ENCODE measurements at places on chromosomes 5 and 9. TPM values are rescaled to one million over a fixed set of nuclear protein-coding genes. Genes with fewer than 3 reads are reported as not detected.

CYSTM1 gene
- total RNA-seq = 25.0 TPM

- peaks cover 3% of the 10 kb centered on the region for H3K4me1 ChIP-seq
- no peak for DNase-seq
- no peaks in the 10 kb centered on the region for H3K27me3 ChIP-seq
Observed at GRCh38 chr5:112743631-112744030, 5.9 kb downstream of the APC start.

- H3K36me3 ChIP-seq = no peaks in the 10 kb centered on the region
- DNase-seq = no peak
- no peak overlapping the region for H3K4me3 ChIP-seq
- H3K27me3 ChIP-seq = no peaks in the 10 kb centered on the region
- no peak overlapping the region for H3K27ac ChIP-seq
- peaks cover 6% of the 10 kb centered on the region for H3K4me1 ChIP-seq
Observed at GRCh38 chr9:133423216-133423615, 1.0 kb downstream of the ADAMTS13 start.

GRCh38 chr5:124605541-124605940 lies 140.9 kb downstream of the ZNF608 start:
- no peak overlapping the region for H3K4me3 ChIP-seq
- H3K4me1 ChIP-seq = no peaks in the 10 kb centered on the region
- no peak for DNase-seq
- no peaks in the 10 kb centered on the region for H3K36me3 ChIP-seq

DNA sequence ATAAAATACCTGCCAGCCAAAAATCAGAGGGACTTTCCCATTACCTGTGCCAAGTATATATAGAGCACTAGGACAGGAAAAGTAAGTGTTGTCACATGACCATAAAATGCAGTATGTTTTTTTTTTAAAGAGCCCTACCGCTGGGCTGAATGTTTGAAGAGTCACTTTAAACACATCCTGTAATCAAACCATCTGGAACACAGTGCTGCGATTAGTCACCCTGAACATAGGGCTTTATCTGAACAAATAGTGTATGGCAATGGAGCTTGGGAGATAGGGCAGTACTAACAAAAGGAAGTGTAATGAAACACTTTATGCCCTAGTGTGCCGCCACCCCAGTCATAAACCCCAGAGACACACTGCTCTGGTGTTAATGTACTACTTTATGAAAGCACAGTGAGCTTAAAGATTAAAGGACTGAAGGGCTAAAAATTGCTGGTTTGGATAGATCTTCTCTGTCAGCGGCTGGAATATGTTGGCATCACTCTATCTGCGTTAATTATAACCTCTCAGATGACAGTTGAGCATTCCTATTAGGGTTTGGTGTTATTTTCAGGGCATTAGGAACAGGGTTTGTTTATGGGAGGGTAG lies 90.4 kb downstream of the ZNF608 start:
- H3K4me3 ChIP-seq = no peak overlapping the region
- DNase-seq = no peak
- H3K36me3 ChIP-seq = no peaks in the 10 kb centered on the region

PCDH12 gene
- total RNA-seq = 0.17 TPM

- H3K27me3 ChIP-seq = no peaks in the 10 kb centered on the region
- peaks cover 2% of the 10 kb centered on the region for H3K36me3 ChIP-seq
- H3K4me3 ChIP-seq = no peak overlapping the region
- no peak overlapping the region for H3K27ac ChIP-seq
Observed at GRCh38 chr5:128357226-128357625, 180.8 kb downstream of the FBN2 start.

GRCh38 chr5:94969174-94969573 lies 315.7 kb downstream of the MCTP1 start:
- H3K36me3 ChIP-seq = no peaks in the 10 kb centered on the region
- DNase-seq = no peak
- no peaks in the 10 kb centered on the region for H3K4me1 ChIP-seq

GPR150 gene
- total RNA-seq = not detected

AGXT2 gene
- not detected for total RNA-seq

GRCh38 chr5:20604992-20605391 lies 617.0 kb upstream of the CDH18 start:
- no peak for DNase-seq
- no peaks in the 10 kb centered on the region for H3K36me3 ChIP-seq
- no peak overlapping the region for H3K4me3 ChIP-seq
- H3K27me3 ChIP-seq = no peaks in the 10 kb centered on the region

DNA sequence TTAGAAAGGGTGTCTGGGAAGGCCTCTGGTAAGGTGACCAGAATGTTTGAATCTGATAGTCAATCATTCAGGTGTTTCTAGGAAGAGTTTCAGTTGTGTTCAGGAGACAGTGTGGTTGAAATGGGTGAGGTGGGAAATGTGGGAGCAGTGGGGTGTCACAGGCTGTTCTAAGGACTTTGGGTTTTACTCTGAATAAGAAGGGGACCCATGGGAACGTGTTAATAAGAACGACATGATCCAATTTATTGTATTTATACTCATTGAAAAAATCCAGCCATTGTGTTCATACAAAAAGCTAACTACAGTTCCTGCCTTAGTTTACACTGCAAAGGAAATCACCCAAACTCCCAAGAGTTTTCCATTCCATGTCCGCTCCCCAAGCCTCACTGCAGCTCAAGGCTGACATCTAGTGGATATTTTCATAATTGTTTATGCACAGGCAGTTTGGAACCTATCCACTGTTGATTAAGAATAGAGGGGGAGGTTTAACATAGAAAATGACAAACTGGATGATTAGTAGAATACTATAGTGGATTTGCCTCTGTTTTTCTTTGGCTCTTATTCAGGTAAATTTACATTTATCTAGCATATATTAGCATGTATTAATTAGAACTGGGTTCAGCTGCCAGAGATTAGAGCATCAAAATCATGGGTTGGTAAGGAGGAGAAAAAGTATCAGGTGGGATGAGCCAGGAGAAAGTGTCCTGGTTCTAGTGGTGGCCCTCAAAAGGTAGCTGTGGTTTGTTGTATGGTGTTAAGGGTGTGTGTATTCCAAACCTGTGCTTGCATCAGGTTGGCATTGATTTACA lies 17.7 kb downstream of the CAVIN4 start:
- H3K27ac ChIP-seq = no peak overlapping the region
- no peak overlapping the region for H3K4me3 ChIP-seq
- H3K4me1 ChIP-seq = peaks cover 9% of the 10 kb centered on the region
- no peaks in the 10 kb centered on the region for H3K27me3 ChIP-seq

CTXN3 gene
- not detected for total RNA-seq

DNA sequence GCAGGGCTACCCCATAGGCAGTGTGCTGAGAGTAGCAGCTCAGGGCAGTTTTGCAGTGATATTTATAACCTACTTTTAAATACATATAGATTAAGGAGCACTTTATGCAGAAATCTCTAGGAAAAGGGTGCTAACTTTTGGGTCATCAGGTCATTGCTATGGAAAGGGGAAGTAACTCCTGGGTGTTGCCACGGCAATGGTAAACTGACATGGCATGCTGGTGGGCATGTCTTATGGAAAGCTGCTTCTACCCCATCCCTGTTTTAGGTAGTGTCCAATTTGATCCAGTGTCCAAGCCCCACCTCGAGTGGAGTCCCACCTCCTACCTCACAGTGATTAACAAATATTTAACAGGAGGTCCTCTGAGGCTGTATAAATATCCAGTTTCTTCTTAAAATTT lies 56.8 kb upstream of the XPA start:
- no peak for DNase-seq
- no peaks in the 10 kb centered on the region for H3K36me3 ChIP-seq
- no peaks in the 10 kb centered on the region for H3K4me1 ChIP-seq
- H3K4me3 ChIP-seq = no peak overlapping the region
- no peak overlapping the region for H3K27ac ChIP-seq

- H3K27me3 ChIP-seq = no peaks in the 10 kb centered on the region
- peak; percentile 86 for DNase-seq
- H3K36me3 ChIP-seq = no peaks in the 10 kb centered on the region
- H3K4me1 ChIP-seq = peaks cover 8% of the 10 kb centered on the region
- no peak overlapping the region for H3K4me3 ChIP-seq
Observed at GRCh38 chr9:128150594-128151308, 1.5 kb downstream of the LCN2 start.

DNA sequence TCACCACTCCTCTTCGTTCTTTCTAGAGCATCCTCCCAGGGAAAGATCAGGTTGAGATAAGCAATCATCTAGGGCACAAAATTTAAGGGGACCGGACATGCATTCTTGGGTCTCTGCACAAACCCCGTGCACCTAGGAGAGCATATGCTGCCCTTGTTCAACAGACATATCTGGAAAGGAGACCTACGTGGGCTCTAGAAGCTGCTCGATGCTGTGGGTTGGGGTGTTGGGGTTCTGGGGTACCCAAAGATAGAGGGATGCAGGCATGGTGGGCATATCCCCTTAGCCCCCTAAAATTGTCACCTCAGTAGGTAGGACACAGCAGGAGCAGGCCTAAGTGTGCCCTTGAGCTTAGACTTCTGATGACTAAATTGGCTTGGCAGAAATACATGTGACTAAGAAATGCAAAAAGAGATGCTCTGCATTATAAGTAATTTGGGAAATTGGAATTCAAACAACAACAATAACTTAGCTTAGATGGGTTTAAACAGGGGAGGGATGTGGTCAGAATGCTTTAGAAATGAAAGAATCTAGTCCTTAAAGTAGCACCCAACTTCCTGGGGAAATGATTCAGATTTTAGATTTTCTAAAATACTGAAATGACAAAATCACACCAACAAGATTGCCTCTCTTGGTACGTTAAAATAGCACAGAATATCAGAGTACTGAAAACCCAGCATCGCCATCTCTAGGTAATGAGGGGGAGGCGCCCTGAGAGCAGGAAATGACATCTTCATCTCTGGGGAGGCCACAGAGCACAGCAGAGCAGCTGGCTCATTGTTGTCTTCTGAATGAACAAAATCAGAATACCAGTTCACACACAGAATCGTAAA lies 172.3 kb downstream of the GNA14 start:
- no peak overlapping the region for H3K27ac ChIP-seq
- no peaks in the 10 kb centered on the region for H3K36me3 ChIP-seq
- H3K27me3 ChIP-seq = no peaks in the 10 kb centered on the region
- H3K4me1 ChIP-seq = no peaks in the 10 kb centered on the region

GRCh38 chr5:35880156-35880555 lies 23.5 kb downstream of the IL7R start:
- H3K27me3 ChIP-seq = no peaks in the 10 kb centered on the region
- no peaks in the 10 kb centered on the region for H3K4me1 ChIP-seq
- H3K27ac ChIP-seq = no peak overlapping the region
- no peak for DNase-seq

GRCh38 chr9:71608825-71609447 lies 159.4 kb downstream of the CEMIP2 start:
- no peaks in the 10 kb centered on the region for H3K27me3 ChIP-seq
- H3K4me3 ChIP-seq = no peak overlapping the region

GRCh38 chr9:132049900-132050299 lies 29.8 kb downstream of the MED27 start:
- no peak for DNase-seq
- no peak overlapping the region for H3K4me3 ChIP-seq
- H3K27me3 ChIP-seq = no peaks in the 10 kb centered on the region
- no peak overlapping the region for H3K27ac ChIP-seq
- H3K36me3 ChIP-seq = no peaks in the 10 kb centered on the region

- H3K27me3 ChIP-seq = no peaks in the 10 kb centered on the region
- no peaks in the 10 kb centered on the region for H3K4me1 ChIP-seq
- H3K36me3 ChIP-seq = no peaks in the 10 kb centered on the region
- no peak for DNase-seq
- H3K27ac ChIP-seq = no peak overlapping the region
- H3K4me3 ChIP-seq = no peak overlapping the region
Observed at GRCh38 chr5:54469622-54470021, 14.1 kb downstream of the HSPB3 start.

- no peak for DNase-seq
- no peaks in the 10 kb centered on the region for H3K36me3 ChIP-seq
- no peaks in the 10 kb centered on the region for H3K4me1 ChIP-seq
- no peak overlapping the region for H3K4me3 ChIP-seq
- no peak overlapping the region for H3K27ac ChIP-seq
Observed at GRCh38 chr9:76761448-76761847, 2.8 kb upstream of the PCA3 start.

SLIT3 gene
- 0.86 TPM for total RNA-seq

GRCh38 chr9:118595719-118596305 lies 773.4 kb downstream of the BRINP1 start:
- H3K4me1 ChIP-seq = no peaks in the 10 kb centered on the region
- DNase-seq = peak; percentile 51
- no peak overlapping the region for H3K4me3 ChIP-seq
- no peaks in the 10 kb centered on the region for H3K36me3 ChIP-seq
- no peak overlapping the region for H3K27ac ChIP-seq

GRCh38 chr5:148145916-148146315 lies 22.4 kb upstream of the SPINK14 start:
- no peaks in the 10 kb centered on the region for H3K4me1 ChIP-seq
- H3K27me3 ChIP-seq = no peaks in the 10 kb centered on the region
- H3K4me3 ChIP-seq = no peak overlapping the region
- H3K27ac ChIP-seq = no peak overlapping the region

ZDHHC11 gene
- 16.6 TPM for total RNA-seq

TRIP13 gene
- 34.5 TPM for total RNA-seq

DNA sequence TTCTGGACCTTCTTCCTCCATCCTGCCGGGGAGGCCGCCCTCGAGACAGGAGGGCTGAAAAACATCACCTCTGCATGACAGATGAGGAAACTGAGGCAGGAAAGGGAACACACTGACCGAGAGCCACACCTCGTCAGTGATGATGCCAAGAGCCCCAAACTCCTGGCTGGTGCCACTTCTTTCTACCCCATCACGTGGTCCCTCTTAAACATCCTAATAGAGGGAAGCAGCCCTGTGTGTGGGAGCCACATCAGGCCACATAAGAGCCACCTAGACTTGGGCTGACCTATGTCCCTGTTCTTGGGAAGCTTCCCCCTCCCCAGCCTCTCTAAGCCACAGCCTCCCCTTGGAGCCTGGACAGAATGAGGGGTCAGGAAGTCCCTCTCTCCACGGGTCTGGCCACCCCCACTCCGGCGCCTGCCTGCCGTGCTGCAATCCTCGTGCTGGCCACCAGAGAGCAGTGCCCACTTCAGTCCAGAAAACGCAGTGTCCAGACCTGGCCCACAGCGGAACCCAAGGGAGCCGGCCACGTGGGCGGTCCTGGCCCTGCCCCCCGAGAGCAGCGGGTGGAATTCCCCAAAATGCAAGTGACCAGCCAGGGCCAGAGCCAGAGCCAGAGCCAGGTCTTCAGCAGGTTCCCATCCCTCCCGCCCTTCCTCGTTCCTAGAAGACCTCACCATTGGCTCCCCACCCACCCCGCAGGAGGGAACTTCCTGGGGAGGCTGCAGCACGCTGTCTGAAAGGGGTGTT lies 54.7 kb upstream of the SARDH start:
- H3K27ac ChIP-seq = no peak overlapping the region
- H3K36me3 ChIP-seq = no peaks in the 10 kb centered on the region
- H3K4me3 ChIP-seq = no peak overlapping the region
- H3K27me3 ChIP-seq = no peaks in the 10 kb centered on the region
- H3K4me1 ChIP-seq = peaks cover under 1% of the 10 kb centered on the region

EIF4E1B gene
- total RNA-seq = 0.63 TPM

- no peaks in the 10 kb centered on the region for H3K36me3 ChIP-seq
- H3K4me1 ChIP-seq = no peaks in the 10 kb centered on the region
- DNase-seq = no peak
- H3K4me3 ChIP-seq = no peak overlapping the region
- no peak overlapping the region for H3K27ac ChIP-seq
Observed at GRCh38 chr5:93343570-93343969, 237.4 kb downstream of the NR2F1-AS1 start.

FOXD4 gene
- not detected for total RNA-seq
